ENCODE measurements at places on chromosomes 16 and 17. TPM values are rescaled to one million over a fixed set of nuclear protein-coding genes. Genes with fewer than 3 reads are reported as not detected.

Gene OMG
- total RNA-seq = not detected

Gene MYO15A
- total RNA-seq = 0.29 TPM

Gene CIBAR2
- not detected for total RNA-seq

Gene ITGB3
- total RNA-seq = 129 TPM

Gene TRIM16
- 72.1 TPM for total RNA-seq

Gene MFAP4
- total RNA-seq = not detected

Gene LGALS9C
- not detected for total RNA-seq

Gene SUMO2
- total RNA-seq = 96.8 TPM

Gene TMEM100
- total RNA-seq = not detected

Gene TBC1D28
- total RNA-seq = not detected

Gene RAP1GAP2
- total RNA-seq = 8.8 TPM

Gene KRT15
- total RNA-seq = 0.65 TPM

Gene MAPT
- under 0.01 TPM for total RNA-seq

Gene VPS35L
- 54.5 TPM for total RNA-seq

Gene PIPOX
- 2.8 TPM for total RNA-seq

All from vein endothelial cell (primary cell).